ENCODE measurements at places on chromosomes 12 and 14. TPM values are rescaled to one million over a fixed set of nuclear protein-coding genes. Genes with fewer than 3 reads are reported as not detected.

Gene CHGA
- not detected for total RNA-seq

Gene ART4
- total RNA-seq: not detected

Gene KRT77
- total RNA-seq: not detected

Gene PROX2
- not detected for total RNA-seq

Gene SETD1B
- 32.7 TPM for total RNA-seq

Gene ANO4
- not detected for total RNA-seq

Gene HOXC5
- not detected for total RNA-seq

Gene CMKLR1
- not detected for total RNA-seq

Gene ALG10B
- 10.5 TPM for total RNA-seq

Data from T-helper 2 cell treated with Interferon-gamma antibody and Interleukin-4, amounts not matched to agents 100 ng/mL and 5 ng/mL, for 36 hours (primary cell).